Left colon (tissue), 2 donors: ENCODE measurements at places on chromosomes 11 and 22. TPM values are rescaled to one million over a fixed set of nuclear protein-coding genes. Genes with fewer than 3 reads are reported as not detected.

Gene KIRREL3
- total RNA-seq: 1.2 TPM

Gene ARFGAP2
- 81.5 TPM for total RNA-seq

Gene IFITM10
- 0.87 TPM for total RNA-seq

Gene KCNK4
- not detected for total RNA-seq

Gene GRAP2
- total RNA-seq: 2.1 TPM

Gene ACO2
- 271 TPM for total RNA-seq

Gene ST14
- total RNA-seq: 499 TPM

Gene APLNR
- 3.5 TPM for total RNA-seq

Gene LIN7C
- 43.3 TPM for total RNA-seq

Gene MGAT3
- 10.7 TPM for total RNA-seq

Gene DCDC1
- not detected for total RNA-seq

Gene HDAC10
- 49.2 TPM for total RNA-seq

Gene RRM1
- total RNA-seq: 35.7 TPM

Gene CD6
- 0.67 TPM for total RNA-seq

Gene APOC3
- total RNA-seq: not detected

Gene SCO2
- total RNA-seq: 5.5 TPM

Gene GAS2L1
- 32.3 TPM for total RNA-seq

Gene PHF21B
- total RNA-seq: not detected

Gene NXPE2
- total RNA-seq: 28.1 TPM

Gene IGSF22
- total RNA-seq: 0.81 TPM

Gene GRAMD1B
- total RNA-seq: 3.5 TPM

Gene CHRM4
- 3.1 TPM for total RNA-seq

Gene PANX2
- total RNA-seq: 0.09 TPM

Gene C11orf97
- total RNA-seq: not detected

Gene XPNPEP3
- 9.9 TPM for total RNA-seq

Gene OR5P2
- total RNA-seq: not detected

Gene OR10D3
- not detected for total RNA-seq

Gene UPB1
- total RNA-seq: 0.08 TPM

Gene NEFH
- 0.34 TPM for total RNA-seq

Gene CCDC87
- 0.46 TPM for total RNA-seq

Gene ZNF214
- total RNA-seq: 2.0 TPM

Gene MFRP
- not detected for total RNA-seq

Gene FAM180B
- not detected for total RNA-seq

Gene KCNQ1OT1
- 1.9 TPM for total RNA-seq

Gene MRGPRX4
- total RNA-seq: not detected

Gene GPR83
- total RNA-seq: not detected

Gene CDC42EP1
- 64.1 TPM for total RNA-seq

Gene LINC01488
- total RNA-seq: not detected

Gene CYP2D6
- total RNA-seq: 3.9 TPM

Gene SYT13
- total RNA-seq: 23.0 TPM

Gene LPXN
- total RNA-seq: 13.3 TPM

Gene CTR9
- 26.9 TPM for total RNA-seq

Gene MUC2
- total RNA-seq: 2,135 TPM

Gene C11orf16
- not detected for total RNA-seq

Gene TYR
- total RNA-seq: not detected

Gene OR5J2
- total RNA-seq: not detected

Gene MIAT
- total RNA-seq: 2.9 TPM

Gene VWA5A
- 48.8 TPM for total RNA-seq

Gene AIFM3
- 184 TPM for total RNA-seq

Gene FGF3
- not detected for total RNA-seq
